Adrenal gland (tissue), 19 donors: ENCODE measurements at places on chromosomes 16 and 17. TPM values are rescaled to one million over a fixed set of nuclear protein-coding genes. Genes with fewer than 3 reads are reported as not detected.

GRCh38 chr16:69554495-69554894 lies 11.3 kb upstream of the NFAT5 start:
- H3K4me3 ChIP-seq = no peak overlapping the region
- no peaks in the 10 kb centered on the region for H3K4me1 ChIP-seq
- no peaks in the 10 kb centered on the region for H3K27me3 ChIP-seq
- H3K27ac ChIP-seq = no peak overlapping the region

- no peaks in the 10 kb centered on the region for H3K36me3 ChIP-seq
- no peak for DNase-seq
- no peak overlapping the region for H3K4me3 ChIP-seq
- H3K4me1 ChIP-seq = no peaks in the 10 kb centered on the region
- no peak overlapping the region for H3K27ac ChIP-seq
Measured at GRCh38 chr16:49910541-49911071, 54.7 kb upstream of the ZNF423 start.

- H3K36me3 ChIP-seq = no peaks in the 10 kb centered on the region
- no peak for DNase-seq
- no peaks in the 10 kb centered on the region for H3K27me3 ChIP-seq
- no peak overlapping the region for H3K27ac ChIP-seq
- H3K4me1 ChIP-seq = no peaks in the 10 kb centered on the region
- H3K4me3 ChIP-seq = no peak overlapping the region
Measured at GRCh38 chr16:7992616-7993015, 597.7 kb downstream of the TMEM114 start.

GRCh38 chr16:70484867-70485266 lies 30.5 kb downstream of the FCSK start:
- no peak overlapping the region for H3K4me3 ChIP-seq
- DNase-seq = no peak
- H3K36me3 ChIP-seq = peaks cover 50% of the 10 kb centered on the region
- no peaks in the 10 kb centered on the region for H3K4me1 ChIP-seq
- H3K27me3 ChIP-seq = no peaks in the 10 kb centered on the region
- H3K27ac ChIP-seq = no peak overlapping the region

- H3K4me3 ChIP-seq = no peak overlapping the region
- H3K4me1 ChIP-seq = peaks cover 4% of the 10 kb centered on the region
- no peak overlapping the region for H3K27ac ChIP-seq
- H3K36me3 ChIP-seq = no peaks in the 10 kb centered on the region
Measured at GRCh38 chr16:11329891-11330290, 15.4 kb upstream of the RMI2 start.

- H3K27ac ChIP-seq = no peak overlapping the region
- DNase-seq = no peak
- no peaks in the 10 kb centered on the region for H3K4me1 ChIP-seq
- H3K27me3 ChIP-seq = peaks cover 15% of the 10 kb centered on the region
- H3K36me3 ChIP-seq = no peaks in the 10 kb centered on the region
- H3K4me3 ChIP-seq = no peak overlapping the region
Measured at GRCh38 chr16:54652201-54652770, 278.4 kb upstream of the IRX5 start.

DNA sequence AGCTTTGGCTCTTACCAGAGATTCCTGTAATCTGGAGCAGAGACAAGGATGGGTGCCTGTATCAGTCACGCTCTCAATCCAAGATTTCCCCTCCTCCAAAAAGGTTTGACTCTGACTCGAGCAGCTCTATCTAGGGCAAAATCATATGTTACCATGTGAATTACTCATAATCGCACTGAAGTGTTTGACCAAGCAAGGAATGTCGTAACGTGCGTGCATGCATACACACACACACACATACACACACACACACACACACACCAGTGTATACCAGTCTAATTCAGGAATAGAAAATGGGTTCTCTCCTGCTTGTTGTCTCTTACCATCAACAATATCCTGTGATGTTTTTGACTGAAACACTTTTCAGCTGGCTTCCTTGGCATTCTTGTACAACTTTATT lies 835.1 kb downstream of the KCNJ2 start:
- no peaks in the 10 kb centered on the region for H3K4me1 ChIP-seq
- H3K36me3 ChIP-seq = no peaks in the 10 kb centered on the region
- no peak overlapping the region for H3K4me3 ChIP-seq
- H3K27me3 ChIP-seq = no peaks in the 10 kb centered on the region
- no peak overlapping the region for H3K27ac ChIP-seq
- DNase-seq = no peak

DNA sequence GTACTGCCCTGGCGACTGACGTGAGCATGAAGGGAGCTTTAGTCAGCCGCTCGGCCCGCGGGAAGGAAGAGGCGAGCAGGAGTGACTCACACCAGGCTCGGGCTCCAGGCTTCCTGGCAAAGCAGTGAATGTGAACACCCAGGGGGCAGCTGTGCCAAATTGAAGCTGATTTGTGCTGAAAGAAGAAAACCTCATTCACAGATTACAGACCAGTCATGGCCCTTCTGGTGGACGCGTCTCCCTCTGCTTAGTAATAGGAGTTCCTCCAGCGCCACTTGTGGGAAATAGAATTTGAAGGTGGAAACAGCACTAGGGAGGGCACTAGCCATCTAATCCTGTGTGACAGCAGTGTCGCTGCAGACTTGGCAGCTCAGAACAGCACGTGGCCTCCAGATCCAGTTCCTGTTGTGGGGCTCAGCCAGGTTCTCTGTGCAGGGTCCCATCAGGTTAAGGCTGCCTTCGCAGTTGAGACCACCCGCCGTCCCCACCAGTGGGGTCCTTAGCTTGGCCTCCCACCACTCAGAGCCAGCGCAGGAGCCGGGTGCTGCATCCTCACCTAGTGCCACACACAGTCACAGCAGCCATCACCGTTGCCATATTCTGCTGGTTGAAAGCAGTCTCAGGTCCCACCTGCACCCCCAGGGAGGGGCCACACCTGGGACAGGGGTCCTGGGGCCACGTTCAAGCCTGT lies 164.5 kb upstream of the CHMP6 start:
- H3K4me3 ChIP-seq = no peak overlapping the region
- no peaks in the 10 kb centered on the region for H3K27me3 ChIP-seq
- H3K4me1 ChIP-seq = peaks cover 11% of the 10 kb centered on the region
- H3K27ac ChIP-seq = peak overlapping the region; percentile 88

The ALDH3A1 gene
- 1.9 TPM for total RNA-seq

DNA sequence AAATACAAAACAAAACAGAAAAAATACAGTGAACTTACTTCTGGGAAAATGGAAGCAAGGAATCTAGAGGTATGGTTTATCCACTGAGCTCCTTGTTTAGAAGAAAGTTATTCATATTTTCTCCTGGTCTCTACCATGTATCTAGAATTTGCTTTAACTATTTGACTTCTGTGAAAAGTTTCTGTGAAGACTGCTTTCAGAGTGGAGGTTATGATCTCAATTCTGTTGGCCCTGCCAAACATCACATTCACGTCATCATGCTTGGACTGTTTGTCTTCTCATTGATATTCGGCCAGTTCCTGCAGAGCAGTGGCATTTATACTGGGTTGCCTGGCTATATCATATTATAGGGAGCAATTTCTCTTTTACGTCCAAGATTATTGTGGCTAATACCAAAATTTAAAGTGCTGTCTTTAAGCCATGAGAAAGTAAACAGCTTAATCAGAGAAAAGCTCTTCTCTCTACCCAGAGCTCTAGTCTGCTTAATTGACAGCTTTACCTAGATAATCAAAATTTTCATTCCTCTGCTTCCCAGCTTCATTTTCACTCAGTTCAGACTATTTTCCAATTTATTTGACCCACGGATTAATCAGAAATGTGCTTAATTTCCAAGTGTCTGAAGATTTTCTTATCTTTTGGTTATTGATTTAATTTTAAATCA lies at the start of gene ABCA8:
Gene ABCA8 (minus strand): TSS at position 212 of the 661 bp plus-strand sequence. CDS start 13,358 bp downstream, outside the sequence.
- no peaks in the 10 kb centered on the region for H3K36me3 ChIP-seq
- peak within 1 kb of the TSS; percentile 19 for H3K27ac ChIP-seq
- no peaks in the 10 kb centered on the region for H3K27me3 ChIP-seq
- peak within 1 kb of the TSS; percentile 52 for H3K4me3 ChIP-seq
- DNase-seq = peak; percentile 53

GRCh38 chr17:79046916-79047280 lies 22.9 kb downstream of the C1QTNF1 start:
- no peaks in the 10 kb centered on the region for H3K36me3 ChIP-seq
- no peak for DNase-seq
- H3K4me1 ChIP-seq = peaks cover 6% of the 10 kb centered on the region
- H3K4me3 ChIP-seq = no peak overlapping the region

DNA sequence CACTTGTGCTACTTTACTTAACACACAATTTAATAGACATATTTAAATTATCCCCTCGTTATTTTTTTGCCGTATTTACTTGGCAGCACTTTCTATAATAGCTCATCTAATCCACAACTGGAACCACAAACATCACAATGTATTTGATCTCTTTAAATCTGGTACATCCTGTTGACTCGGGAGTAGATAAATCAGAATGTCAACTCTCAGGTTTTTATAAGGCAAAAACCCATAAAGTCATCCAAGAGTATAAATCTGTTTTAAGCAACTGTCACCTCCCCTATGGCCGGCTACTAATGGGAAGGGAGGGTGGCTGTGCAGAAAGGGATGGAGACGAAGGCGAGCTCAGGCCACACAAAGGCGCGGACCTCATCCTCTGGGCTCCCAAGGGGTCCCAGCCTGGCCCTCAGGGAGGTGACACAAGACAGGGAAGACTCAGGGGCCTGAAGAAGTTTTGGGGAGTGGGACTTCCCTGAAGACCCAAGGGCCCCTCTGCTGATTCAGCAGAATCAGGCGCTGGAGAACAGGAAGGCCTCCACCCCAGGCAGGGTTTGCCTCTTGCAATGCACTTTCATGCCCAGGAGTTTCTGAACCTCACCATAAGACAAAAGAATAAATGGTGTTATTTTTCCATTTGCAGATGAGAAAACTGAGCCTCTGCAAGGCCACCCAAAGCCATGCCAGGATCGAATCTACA lies 122.5 kb downstream of the ZNF423 start:
- DNase-seq = no peak
- no peaks in the 10 kb centered on the region for H3K27me3 ChIP-seq
- H3K4me1 ChIP-seq = no peaks in the 10 kb centered on the region
- H3K4me3 ChIP-seq = no peak overlapping the region
- no peak overlapping the region for H3K27ac ChIP-seq

- no peaks in the 10 kb centered on the region for H3K27me3 ChIP-seq
- no peak overlapping the region for H3K4me3 ChIP-seq
- no peak for DNase-seq
- H3K27ac ChIP-seq = no peak overlapping the region
- H3K4me1 ChIP-seq = peaks cover 28% of the 10 kb centered on the region
Measured at GRCh38 chr17:58402047-58402446, 15.3 kb downstream of the RNF43 start.

DNA sequence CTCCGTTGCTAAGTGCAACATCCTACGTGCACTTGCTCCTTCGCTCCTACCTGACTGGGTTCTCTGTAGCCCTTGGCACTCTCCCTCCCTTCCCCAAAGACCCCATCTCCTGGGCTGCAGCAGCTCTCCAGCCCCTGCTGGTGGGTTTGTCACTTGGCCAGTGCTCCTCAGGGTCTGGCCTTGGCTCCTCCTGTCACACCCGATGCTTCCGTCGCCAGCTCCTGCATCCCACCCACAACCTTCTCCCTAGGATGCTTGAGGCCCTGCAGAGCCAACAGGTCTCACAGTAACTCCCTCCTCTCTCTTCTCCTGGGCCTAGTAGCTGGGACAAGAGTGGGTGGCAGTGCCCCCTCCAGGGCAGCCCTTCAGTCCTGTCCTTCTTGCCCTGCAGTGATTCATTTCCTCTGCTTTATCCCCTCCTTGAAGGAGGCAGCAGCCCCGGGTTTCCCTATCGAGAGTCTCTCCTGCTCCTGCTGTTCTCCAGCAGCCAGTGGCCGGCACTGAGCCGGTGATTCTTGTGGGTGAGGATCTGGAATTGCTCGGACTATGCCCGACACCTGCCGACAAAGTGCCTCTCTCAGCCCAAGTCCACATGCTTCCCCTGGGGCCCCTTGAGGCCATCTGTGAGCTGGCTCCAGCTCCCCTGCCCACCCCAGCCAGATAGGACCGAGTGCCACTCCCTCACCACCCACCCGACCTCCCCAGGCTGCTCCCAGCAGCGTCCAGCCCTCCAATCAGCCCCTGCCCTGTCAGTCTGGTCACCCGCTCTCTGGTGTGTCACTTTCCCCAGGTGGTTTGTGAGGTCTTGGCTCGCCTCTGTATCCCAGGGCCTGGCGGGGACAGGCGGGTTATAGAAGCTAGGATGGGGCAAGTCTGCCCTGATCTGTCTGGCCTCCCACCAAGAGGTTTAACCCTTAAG lies 3.8 kb downstream of the LITAFD start:
- DNase-seq = peak; percentile 51
- no peaks in the 10 kb centered on the region for H3K27me3 ChIP-seq
- no peak overlapping the region for H3K4me3 ChIP-seq

The CBFA2T3 gene
- total RNA-seq = 2.9 TPM

GRCh38 chr17:6938637-6939036 lies 57.2 kb upstream of the ALOX12 start:
- H3K36me3 ChIP-seq = no peaks in the 10 kb centered on the region
- no peaks in the 10 kb centered on the region for H3K4me1 ChIP-seq
- DNase-seq = no peak
- no peaks in the 10 kb centered on the region for H3K27me3 ChIP-seq

The CA7 gene
- not detected for total RNA-seq

The RMI2 gene
- total RNA-seq = 1.1 TPM

GRCh38 chr16:14505846-14506245 lies 124.2 kb downstream of the PARN start:
- H3K27me3 ChIP-seq = no peaks in the 10 kb centered on the region
- H3K4me1 ChIP-seq = peaks cover 58% of the 10 kb centered on the region
- DNase-seq = no peak
- H3K27ac ChIP-seq = peak overlapping the region; percentile 7
- H3K4me3 ChIP-seq = no peak overlapping the region

The RNF112 gene
- 1.2 TPM for total RNA-seq

GRCh38 chr17:73566905-73567782 lies 77.1 kb downstream of the SDK2 start:
- no peaks in the 10 kb centered on the region for H3K4me1 ChIP-seq
- DNase-seq = no peak
- no peaks in the 10 kb centered on the region for H3K27me3 ChIP-seq
- no peak overlapping the region for H3K4me3 ChIP-seq
- no peaks in the 10 kb centered on the region for H3K36me3 ChIP-seq
